Retinal pigment epithelial cell (primary cell): ENCODE measurements at places on chromosomes 11 and 22.

- DNase-seq: no peak
Observed at GRCh38 chr22:38872831-38873248, 824 bp upstream of the CBX6 start.

- DNase-seq: no peak
Observed at GRCh38 chr11:114291381-114291780, 4.8 kb upstream of the NNMT start.

DNA sequence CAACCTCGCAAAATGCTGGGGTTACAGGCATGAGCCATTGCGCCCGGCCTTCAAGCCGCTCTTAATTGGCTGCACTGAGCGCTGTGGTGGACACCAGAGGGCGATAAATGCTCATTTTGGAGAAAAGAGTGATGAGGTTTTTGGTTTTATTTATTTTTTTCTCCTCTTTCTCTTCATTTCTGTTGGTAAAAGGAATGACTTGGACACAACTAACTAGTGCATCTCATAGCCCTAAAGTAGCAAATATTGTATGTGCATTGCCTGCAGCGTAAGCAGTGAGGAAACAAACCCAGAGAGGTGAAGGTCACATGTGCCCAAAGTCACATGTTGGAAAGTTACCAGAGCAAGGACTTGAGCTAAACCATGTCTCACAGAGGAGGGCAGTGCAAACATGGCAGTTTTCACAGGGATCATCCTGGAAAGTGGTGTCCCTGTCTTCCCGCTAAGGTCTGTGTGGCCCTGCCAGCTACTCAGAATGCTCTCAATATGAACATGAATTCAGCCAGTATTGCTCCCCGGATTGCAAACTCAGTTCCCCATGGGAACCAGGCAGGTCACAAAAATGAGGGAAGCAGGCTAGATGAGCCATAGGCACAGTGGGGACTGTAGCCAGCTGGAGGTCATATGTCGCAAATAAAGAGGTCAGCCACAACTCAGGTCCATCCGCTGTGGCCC is 8.6 kb upstream of the CD82 start:
- no peak for DNase-seq

DNA sequence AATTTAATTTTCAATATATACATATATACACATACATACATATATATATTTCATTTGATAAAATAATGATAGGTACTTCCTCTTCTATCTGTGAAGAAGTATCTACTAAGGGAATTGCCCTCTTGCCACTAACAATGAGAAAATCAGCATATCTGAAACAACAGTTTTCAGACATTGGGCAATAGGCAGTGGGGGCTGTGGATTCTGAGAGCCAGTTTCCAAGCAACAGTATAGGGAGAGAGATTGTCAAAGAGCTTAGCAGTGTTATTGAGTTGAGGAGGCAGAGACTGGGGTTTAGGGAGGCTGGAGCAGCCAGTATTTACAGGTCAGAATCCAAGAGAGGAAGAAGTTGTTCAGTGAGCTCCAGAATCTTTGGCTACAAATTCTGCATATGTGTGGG is 119.3 kb downstream of the ARFGAP2 start:
- no peak for DNase-seq

DNA sequence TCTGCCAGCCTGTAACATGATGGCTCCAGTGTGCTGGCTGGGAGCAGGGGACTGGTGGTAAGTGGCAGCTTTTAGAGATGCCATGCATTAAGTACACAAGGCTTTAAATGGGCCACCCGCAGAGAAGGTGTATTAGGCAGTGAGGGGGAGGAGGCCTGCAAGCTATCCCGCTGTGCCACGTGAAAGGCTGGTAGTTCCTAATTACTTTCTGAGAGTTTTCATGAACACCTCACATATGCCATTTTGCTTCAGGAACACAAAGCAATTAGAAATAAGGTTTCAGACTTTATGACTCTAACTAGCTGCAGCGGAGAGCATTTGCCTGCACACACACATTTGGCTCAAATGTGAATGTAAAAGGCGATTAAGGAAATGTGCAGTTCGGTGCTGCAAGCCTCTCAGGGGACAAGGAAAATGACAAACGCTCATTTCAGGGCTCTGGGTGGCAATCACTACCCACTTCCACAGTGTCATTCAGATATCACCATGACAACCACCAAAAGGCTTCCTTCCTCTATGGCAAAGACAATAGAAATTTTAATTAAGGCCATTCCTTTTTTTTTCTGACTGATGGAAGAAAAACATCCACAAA is 116.6 kb downstream of the PLEKHA7 start:
- no peak for DNase-seq

DNA sequence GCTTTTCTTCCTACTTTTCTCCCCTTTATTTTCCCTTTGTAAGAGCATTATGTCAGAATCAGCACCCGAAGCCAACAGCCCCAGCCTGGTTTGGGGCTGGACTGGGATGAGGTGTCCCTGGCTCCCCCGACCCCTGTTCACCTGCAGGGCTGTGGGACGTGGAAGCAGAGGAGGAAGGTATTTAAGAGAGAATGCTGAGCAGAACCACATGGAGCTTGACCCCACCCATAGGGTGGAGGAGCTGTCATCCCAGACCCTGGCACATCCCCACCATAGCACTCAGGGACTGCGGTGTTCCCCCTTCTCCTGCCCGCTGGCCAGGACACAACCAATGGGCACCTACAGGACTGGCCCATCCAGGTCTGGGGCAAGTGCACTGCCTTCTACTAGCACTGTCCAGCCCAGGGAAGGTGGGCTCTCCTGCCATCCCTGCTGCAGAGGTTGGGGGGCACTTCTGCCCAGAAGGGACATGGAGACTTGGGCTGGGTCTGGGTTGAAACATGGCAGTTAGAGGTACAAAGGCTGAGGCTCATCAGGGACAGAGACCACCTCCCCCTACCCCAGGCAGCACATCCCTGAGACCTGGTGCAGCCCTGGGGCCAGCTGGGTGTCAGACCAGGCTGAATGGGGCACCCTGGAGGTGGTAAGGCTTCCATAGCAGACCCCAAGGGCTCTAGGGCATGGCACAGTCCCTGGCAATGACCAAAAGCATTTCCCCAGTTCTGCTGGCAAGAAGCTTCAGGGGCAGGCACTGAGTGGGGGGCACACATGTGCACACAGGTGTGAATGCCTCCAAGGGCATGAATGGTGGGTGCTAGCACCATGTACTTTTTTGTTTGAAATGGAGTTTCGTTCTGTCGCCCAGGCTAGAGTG is 19.7 kb downstream of the TANGO2 start:
- DNase-seq: no peak

GRCh38 chr11:60130496-60130895 is 42.0 kb downstream of the MS4A2 start:
- no peak for DNase-seq

DNA sequence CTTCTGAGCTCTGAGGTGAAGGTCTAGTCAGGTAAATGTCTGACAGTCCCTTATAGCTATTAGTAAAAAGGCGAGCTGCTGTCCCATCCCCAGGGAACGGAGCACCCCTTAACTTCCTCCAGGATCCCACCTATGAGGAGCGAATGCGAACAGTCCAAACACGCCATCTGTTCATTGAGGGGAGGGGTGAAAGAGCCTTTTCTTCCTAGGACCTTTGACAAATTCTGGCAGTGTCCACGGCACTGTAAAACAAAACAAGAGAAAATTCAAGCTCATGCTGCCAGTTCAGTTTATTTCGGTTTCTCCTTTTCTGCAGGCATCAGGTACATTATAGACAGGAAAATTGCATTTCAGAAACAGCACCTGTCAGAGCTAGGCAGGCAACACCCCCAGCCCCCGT is 253.8 kb upstream of the CADM1 start:
- no peak for DNase-seq

DNA sequence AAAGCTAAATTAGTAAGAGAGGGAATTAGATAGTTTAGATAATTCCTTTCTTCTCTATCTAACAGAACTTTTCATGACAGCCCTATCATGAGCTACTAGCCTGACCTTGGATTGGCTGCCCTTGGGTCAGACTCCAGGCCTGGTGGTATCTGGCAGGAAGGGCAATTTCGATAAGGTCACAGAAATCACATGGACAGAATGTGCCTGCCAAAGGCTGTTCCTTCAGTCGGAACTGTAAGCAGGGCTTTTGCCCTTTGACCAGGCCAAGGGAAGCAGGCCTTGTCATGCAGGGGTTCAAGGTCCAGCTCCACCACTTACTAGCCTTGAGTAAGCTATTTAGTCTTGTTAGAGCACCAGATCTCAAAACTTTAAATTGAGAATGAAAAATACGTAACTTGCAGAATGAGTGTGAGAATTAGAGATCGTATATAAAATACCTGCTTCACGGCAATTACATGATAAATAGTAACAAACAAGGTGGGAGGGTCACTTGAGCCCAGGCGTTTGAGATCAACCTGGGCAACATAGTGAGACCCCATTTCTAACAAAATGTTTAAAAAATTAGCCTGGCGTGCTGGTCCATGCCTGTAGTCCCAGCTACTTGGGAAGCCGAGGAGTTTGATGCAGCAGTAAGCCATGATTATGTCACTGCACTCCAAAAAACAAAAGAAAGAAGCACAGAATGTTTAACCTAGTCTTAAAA is 60.8 kb upstream of the SC5D start:
- DNase-seq: no peak

GRCh38 chr22:29692327-29692640 is 27.5 kb upstream of the CABP7 start:
- DNase-seq: no peak

DNA sequence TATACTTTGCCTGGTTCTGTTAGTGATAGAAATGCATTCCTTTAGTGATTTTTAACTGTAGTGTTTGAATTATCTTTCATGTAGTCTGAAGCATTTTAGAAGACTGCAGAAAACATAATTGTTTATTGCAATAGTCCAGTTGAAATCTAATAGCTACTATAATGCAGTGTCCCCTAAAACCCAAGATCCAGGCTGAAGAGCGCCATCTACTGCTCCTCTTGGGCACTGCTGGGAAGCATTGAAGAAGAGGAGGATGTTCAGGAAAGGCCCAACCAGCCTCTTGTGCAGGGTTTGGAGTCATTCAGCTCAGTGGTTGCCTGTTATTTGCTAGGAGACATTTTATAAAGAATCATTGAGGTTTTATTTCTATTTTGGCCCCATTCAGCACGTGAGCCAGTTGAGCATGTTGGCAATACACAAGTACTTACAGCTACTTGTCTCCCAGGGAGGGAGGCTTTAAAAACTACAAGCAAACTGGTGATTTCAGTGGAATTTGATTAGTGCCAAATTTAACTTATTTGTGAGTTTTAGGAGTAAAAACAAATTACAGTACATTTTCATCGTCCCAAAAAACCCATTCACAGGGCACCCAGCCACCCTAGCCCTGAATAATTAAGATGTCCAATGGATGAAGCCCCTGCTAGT is 74.9 kb upstream of the HORMAD2 start:
- peak; percentile 15 for DNase-seq
